ENCODE measurements at places on chromosomes 1 and 21.

DNA sequence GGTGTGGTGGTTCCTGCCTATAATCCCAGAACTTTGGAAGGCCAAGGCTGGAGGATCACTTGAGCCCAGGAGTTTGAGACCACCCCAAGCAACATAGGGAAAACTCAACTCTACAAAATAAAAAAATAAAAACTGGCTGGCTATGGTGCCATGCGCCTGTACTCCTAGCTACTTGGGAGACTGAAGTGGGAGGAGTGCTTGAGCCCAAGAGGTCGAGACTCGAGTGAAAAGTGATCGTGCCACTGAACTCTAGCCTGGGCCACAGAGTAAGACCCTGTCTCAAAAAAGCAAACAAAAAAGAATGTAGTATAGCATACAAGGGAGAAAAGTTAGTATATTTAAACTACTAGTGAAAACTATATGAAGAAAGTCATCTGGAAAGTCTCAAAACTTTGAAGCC is 66.7 kb downstream of the ARID4B start:
- DNase-seq, result no peak

DNA sequence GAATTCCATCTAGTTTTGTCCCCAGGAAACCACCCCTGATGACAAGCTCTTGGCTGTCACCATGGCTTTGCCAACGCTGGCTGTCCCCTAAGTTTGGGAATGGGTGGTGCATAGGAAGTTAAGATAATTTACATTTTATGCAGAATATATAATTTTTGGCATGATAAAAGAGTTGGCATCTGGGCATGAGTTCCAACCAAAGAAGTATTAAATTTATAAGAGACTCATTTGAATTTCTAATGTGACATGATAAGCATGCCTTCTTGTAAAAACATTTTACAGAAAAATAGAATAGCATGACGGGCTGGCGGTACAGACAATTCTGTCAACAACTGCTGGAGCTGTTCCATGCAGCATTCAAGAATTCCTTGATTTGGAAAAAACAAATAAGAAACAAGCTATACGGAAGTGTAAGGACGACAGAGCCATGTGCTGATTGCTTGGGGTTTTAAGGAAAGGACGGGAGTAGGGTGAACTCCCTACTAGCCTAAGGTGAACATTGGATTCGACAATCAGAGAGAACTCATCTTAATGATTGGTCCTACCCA is 106.8 kb upstream of the C1orf21 start:
- DNase-seq, result no peak

DNA sequence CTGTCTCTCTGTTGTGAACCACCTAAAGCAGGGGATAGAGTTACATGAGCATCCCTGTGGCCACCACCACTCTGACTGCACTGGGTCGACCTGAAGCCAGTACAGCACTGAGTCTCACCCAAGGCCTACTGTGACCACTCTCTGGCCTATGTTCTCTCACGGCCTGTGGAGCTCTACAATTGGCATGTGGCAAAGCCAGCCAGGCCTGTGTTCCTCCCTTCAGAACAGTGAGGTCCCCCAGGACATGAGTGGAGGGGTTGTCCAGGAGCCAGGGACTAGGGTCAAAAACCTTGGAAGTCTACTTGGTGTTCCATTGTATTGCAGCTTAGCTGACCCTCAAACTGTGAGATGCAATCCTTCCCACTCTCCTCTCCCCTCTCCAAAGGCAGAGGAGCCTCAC is 42.7 kb upstream of the FMO3 start:
- no peak for DNase-seq

GRCh38 chr1:68723791-68724190 is 226.9 kb upstream of the DEPDC1 start:
- peak; percentile 38 for DNase-seq

DNA sequence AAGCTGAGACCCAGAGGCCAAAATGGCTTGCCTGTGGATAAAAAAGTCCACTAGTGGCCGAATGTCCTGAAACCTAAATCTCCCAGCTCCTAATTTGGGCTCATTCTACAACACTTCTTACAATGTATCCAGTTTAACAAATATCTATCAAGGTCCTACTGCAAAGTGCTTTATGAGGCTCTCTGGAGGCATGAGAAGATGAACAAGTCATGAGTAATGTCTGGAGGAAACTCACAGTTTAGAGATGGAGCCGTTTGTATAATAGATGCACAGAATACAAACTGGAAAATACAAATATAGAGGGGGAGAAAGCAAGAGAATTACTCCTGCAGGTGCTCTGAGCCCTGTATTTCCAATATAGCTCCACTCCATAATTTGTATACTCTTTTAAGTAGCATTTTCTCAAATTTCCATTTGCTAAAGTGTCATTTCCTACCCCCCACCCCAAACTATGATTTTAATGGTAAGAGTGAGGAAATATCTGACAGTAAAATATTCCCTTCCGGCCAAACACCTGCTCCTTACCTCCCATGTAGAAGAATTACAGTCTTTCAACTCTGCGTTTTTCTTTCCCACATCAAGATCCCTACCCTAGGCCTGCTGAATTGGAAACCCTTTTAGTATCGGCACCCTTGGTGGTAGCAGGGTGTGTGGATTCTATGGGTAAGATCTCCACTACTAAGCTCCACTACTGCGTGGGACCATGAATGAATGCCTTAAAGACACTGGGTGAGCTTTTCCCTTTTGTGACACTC is 3.3 kb upstream of the ADAMTS5 start:
- DNase-seq, result no peak

DNA sequence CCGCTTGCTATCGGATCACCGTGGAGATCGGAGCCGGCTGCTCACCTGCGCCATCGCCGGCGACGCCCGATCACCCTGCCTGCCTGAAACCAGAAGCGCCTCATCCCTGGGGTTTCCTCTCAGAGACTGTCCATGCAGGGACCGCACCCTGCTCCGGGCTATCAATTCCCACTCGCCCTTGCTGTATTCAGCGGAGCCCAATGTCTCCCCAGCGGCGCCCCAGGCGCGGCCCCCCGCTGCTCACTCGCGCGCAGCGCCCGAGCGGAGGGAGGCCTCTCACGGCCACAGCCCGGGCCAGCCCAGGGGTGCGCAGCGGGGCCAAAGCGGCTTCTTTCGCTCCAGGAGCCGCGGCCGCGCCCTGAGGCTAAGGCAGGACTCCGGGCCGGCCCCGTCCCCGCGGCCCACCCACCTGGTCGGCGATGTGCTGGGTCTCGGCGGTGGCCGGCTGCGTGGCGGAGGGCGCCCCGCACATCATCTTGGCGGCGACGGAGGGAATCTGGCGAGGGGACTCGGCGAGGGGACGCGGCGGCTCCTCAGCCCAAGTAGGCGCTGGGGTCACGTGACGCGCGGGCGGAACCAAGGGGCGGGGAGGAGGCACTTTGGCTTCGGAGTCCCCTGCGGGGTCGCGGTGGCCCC is at the start of gene CSTB:
TSS of gene CSTB (minus strand) at position 514 of the 636 bp plus-strand sequence. CDS start at position 475, 39 bp downstream.
- DNase-seq, result peak; percentile 63

DNA sequence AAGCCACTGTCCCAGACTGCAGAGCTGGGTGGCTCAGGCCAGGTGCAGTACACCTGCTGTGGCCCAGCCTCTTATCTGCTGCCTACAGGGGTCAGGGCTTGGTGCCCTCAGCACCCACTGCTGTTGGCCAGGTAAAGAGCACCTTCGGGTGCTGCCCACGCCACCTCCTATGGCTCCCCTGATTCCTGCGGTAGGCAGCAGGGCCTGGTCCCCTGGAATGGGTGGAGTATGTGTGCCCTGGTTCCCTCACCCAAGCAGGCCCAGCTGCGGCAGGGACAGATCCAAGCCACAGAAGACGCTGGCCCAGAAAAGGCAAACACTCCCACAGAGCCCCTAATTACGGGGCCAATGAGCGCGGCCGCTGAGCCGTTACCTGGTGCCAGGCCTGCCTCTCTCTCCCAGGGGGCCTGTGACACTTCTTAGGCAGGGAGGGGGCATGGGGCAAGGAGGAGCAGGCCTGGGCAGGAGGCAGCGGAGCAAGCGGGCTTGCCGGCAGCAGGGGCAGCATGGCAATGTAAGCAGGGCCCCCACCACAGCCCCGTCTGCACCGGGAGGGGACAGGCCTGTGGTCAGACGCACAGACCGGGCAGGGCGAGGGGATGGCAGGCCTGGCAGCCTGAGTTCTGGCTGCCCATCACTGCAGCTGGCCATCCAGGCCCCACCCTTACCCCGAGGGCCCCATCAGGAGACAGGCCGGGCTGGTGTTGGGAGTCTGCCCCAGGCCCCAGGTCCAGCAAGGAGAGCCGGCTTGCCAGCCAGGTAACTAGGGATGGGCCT is 19.0 kb downstream of the ESPN start:
- no peak for DNase-seq

- DNase-seq, result no peak
Measured at GRCh38 chr21:34913811-34914210, 135.3 kb downstream of the RUNX1 start.

- peak; percentile 12 for DNase-seq
Measured at GRCh38 chr21:42187976-42188653, 30.8 kb upstream of the ABCG1 start.

GRCh38 chr1:76832521-76832920 is 34.8 kb upstream of the ST6GALNAC5 start:
- DNase-seq, result peak; percentile 61

GRCh38 chr1:41795205-41795762 is 123.4 kb downstream of the HIVEP3 start:
- DNase-seq, result peak; percentile 43

DNA sequence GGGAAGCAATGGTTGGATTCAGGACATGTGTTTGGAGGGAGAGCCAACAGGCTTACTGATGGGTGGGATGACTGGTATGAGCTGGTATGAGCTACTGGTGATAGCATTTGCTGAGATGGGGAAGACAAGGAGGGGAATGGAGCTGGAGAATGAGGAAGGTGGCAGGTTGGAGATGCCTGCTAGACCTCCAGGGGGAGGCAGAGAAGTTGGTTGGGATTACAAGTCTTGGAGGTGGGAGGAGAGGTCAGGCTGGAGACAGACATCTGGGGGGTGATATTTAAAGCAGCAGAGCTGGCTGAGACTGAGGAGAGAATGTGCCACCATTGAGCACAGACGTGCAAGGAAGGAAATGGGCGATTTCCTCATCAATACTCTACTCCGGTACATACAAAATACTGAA is 31.8 kb upstream of the ENO1 start:
- no peak for DNase-seq

DNA sequence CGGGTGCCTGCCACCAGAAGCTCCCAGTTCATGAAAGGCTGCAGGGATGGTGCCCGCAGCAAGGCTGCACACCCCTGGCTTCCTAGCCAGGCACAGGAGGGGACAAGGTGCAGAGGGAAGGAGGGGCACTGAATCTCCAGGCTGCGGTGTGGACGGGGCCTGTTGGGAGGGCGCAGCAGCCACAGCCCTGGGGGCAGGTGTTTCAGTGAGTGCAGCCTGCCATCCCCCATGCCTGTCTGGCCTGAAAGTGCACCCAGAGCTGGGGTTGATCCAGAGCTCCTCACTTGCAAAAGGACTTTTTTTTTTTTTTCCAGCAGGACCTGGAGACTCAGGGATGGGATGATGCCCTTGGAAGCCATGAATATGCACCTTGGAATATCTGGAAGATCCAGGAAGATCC is 153.7 kb upstream of the C1orf174 start:
- DNase-seq, result no peak

DNA sequence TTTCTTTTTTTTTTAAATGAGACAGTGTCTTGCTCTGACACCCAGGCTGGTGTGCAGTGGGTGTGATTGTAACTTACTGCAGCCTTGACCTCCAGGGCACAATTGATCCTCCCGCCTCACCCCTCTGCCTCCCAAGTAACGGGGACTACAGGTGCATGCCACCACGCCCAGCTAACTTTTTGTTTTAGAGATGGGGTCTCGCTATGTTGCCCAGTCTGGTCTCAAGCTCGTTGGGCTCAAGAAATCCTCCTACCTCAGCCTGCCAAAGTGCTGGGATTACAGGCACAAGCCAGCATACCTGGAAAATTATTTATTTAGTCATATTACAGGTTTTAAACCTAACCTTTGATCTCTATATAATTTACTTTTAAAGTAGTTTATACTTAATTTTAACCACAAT is 13.4 kb downstream of the LRRC39 start:
- DNase-seq, result no peak

- DNase-seq, result peak; percentile 59
Measured at GRCh38 chr1:98045211-98045766, 124.5 kb upstream of the DPYD start.

DNA sequence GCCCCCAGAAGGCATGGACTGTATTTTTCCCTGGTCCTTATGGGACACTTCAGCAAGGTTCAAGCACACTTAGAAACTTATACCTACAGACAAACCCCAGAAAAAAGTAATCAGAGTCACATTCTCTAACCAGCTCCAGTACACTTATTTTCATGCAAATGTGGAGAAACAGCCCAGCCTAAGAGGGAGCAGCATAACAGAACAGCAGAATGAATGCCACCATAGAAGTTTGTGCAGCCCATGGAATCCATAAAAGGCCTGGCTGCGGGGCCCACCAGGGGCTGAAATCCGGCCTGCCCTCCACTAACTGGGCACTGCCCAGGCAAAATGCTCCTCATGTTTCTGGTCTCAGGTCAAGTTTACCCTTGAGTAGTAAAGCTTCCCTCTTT is 60.4 kb upstream of the ATP1A1 start:
- no peak for DNase-seq

DNA sequence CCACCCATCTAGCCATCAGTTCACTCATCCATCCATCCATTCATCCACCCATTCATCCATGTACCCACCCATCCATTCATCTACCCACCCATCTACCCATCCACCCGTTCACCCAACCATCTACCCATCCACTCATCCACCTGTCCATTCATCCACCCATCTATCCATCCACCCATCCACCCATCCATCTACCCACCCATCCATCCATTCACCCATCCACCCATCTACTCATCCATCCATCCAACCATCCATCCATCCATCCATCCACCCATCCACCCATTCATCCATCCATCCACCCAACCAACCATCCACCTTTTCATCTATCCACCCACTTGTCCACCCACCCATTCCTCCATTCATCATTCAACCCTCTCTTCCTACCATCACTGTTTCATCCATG is 80.3 kb downstream of the KIF14 start:
- DNase-seq, result no peak

DNA sequence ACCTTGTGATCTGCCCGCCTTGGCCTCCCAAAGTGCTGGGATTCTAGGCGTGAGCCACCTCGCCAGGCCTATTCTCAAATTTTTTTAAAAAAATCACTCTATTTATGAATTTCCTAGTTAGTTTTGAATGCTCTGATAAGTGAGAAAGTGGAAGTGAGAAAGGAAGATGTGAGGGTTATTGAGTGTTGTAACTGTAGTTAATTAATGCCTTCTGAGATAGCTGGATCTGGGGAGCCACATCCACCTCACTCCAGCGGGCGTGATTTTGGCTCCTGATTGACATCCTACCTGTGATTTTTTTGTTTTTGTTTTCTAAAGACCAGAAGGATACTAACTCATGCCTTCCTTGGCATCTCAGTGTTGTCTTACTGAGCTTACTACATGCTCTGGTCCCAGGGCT is 65.6 kb downstream of the ST3GAL3 start:
- no peak for DNase-seq

- no peak for DNase-seq
Measured at GRCh38 chr21:33566514-33566913, 22.0 kb downstream of the DONSON start.
